ENCODE measurements at places on chromosomes 5 and 9. TPM values are rescaled to one million over a fixed set of nuclear protein-coding genes. Genes with fewer than 3 reads are reported as not detected.

DNA sequence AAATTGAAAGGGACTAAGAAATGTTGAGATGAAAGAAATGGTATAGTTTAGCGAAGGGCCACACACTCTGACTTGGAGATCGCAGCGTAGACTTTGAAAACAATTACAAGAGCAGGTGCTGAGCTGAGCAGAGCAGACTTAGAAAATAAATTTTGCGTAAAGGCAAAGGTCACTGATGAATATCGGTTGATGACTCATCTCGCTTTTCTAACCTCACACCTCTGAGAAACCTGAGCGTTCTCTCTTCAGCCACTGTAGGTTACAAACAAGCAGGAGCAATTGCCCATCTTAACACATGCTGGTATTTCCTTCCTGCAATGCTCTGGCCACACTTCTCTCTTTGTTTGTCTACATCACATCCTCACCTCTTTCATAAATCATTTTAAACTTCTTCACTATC, 190.6 kb upstream of the C9orf72 start:
- H3K27ac ChIP-seq, result no peak overlapping the region
- no peaks in the 10 kb centered on the region for H3K4me1 ChIP-seq
- no peaks in the 10 kb centered on the region for H3K27me3 ChIP-seq
- H3K36me3 ChIP-seq, result no peaks in the 10 kb centered on the region

DNA sequence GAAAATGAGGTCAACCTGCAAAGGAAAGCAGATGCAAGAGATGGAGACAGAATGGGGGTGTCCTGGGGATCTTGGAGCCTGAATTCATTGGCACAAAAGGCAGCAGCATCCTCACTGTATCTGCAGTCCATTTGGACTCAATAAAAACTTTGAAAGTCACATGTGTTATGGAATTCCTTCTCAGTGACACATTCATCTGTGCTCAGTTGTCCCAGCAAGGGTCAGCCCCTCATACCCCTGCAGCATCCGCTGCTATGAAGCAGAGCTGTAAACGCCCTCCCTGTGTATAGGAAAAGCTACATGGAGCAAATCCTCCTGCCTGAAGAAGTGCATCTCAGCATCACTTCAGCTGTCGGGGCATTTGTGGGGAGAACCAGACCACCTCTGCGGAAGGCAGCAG, 14.5 kb upstream of the RARS1 start:
- DNase-seq, result no peak
- no peaks in the 10 kb centered on the region for H3K27me3 ChIP-seq
- H3K36me3 ChIP-seq, result no peaks in the 10 kb centered on the region
- H3K4me3 ChIP-seq, result no peak overlapping the region

- no peaks in the 10 kb centered on the region for H3K27me3 ChIP-seq
- H3K36me3 ChIP-seq, result no peaks in the 10 kb centered on the region
- peaks cover 16% of the 10 kb centered on the region for H3K4me1 ChIP-seq
- no peak overlapping the region for H3K27ac ChIP-seq
- H3K4me3 ChIP-seq, result no peak overlapping the region
Measured at GRCh38 chr5:133109655-133110483, 58.1 kb downstream of the HSPA4 start.

- H3K4me1 ChIP-seq, result no peaks in the 10 kb centered on the region
- DNase-seq, result no peak
- H3K27ac ChIP-seq, result no peak overlapping the region
- no peak overlapping the region for H3K4me3 ChIP-seq
Measured at GRCh38 chr5:143582176-143582575, 178.7 kb upstream of the NR3C1 start.

- H3K4me3 ChIP-seq, result no peak overlapping the region
- DNase-seq, result no peak
- H3K27me3 ChIP-seq, result no peaks in the 10 kb centered on the region
- H3K36me3 ChIP-seq, result no peaks in the 10 kb centered on the region
- H3K4me1 ChIP-seq, result no peaks in the 10 kb centered on the region
Measured at GRCh38 chr5:65290677-65291076, 191.0 kb downstream of the ADAMTS6 start.

GRCh38 chr9:71826279-71826678, 58.0 kb upstream of the CEMIP2 start:
- no peaks in the 10 kb centered on the region for H3K36me3 ChIP-seq
- H3K27me3 ChIP-seq, result no peaks in the 10 kb centered on the region
- no peak for DNase-seq
- no peak overlapping the region for H3K27ac ChIP-seq

DNA sequence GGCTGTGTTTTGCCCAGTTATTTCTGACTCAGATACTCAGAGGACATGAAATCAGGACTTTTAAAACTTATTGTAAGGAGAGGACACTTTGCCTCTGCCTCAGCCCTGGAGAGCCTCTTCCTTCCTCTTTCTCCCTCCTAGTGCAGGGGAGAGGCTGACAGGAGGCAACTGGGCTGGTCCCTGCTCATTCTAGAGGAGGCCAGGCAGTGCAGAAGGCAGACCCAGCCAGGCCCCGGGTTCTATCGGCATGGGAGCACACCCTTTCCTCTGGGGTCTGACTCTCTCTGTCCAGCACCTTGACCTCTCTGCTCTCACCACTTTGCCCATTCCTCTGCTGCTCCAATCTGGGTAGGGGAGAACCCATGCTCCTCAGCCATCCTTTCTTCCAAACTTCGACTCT, 16.0 kb upstream of the SMIM32 start:
- no peaks in the 10 kb centered on the region for H3K4me1 ChIP-seq
- no peak overlapping the region for H3K27ac ChIP-seq
- H3K27me3 ChIP-seq, result no peaks in the 10 kb centered on the region
- no peak overlapping the region for H3K4me3 ChIP-seq
- DNase-seq, result no peak

DNA sequence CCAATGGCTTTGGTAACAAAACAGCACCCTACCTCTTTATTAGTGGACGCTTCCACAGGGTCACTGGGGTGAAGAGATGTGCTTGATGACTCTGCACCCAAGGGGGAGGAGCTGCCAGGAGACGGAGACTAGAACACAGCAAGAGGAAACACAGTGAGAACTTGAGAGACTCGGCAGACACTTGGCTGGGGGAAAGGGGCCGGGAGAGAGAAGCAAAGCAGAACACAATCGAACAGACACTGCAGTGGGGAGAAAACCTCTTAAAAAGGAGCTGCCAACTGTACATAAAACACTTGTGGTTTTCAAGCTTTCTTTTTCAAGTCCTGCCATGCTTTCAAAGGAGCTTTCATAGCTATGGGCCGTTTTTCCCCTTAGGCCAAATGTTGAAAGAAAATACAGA, 151.0 kb downstream of the ENTREP1 start:
- DNase-seq, result no peak
- H3K4me3 ChIP-seq, result no peak overlapping the region
- H3K36me3 ChIP-seq, result no peaks in the 10 kb centered on the region
- no peaks in the 10 kb centered on the region for H3K4me1 ChIP-seq
- H3K27ac ChIP-seq, result no peak overlapping the region
- no peaks in the 10 kb centered on the region for H3K27me3 ChIP-seq

NR5A1 gene
- not detected for total RNA-seq

DNA sequence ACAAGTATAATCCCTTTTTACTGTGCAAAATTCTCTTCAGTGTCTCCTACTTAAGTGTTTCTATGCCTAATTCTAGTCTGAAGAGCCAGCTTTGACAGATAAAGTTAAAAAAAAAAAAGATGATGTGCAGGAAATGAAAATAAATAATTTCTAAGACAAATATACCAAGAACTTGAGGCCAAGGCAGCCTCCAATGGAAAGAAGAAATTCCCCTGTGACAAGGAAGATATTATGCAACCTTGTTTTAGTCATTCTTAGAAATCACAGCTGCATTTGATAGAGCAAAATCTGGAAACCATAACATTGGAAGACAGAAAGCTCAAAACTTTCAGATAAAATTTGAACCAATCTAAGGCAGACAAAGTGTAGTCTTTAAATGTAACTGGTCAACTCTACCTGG, 375.9 kb upstream of the TLE4 start:
- no peaks in the 10 kb centered on the region for H3K27me3 ChIP-seq
- H3K36me3 ChIP-seq, result no peaks in the 10 kb centered on the region
- H3K4me1 ChIP-seq, result no peaks in the 10 kb centered on the region
- no peak overlapping the region for H3K4me3 ChIP-seq
- H3K27ac ChIP-seq, result no peak overlapping the region

GARIN3 gene
- not detected for total RNA-seq
